NCI-H1417 (cell line): ENCODE measurements at places on chromosomes 3 and 15.

DNA sequence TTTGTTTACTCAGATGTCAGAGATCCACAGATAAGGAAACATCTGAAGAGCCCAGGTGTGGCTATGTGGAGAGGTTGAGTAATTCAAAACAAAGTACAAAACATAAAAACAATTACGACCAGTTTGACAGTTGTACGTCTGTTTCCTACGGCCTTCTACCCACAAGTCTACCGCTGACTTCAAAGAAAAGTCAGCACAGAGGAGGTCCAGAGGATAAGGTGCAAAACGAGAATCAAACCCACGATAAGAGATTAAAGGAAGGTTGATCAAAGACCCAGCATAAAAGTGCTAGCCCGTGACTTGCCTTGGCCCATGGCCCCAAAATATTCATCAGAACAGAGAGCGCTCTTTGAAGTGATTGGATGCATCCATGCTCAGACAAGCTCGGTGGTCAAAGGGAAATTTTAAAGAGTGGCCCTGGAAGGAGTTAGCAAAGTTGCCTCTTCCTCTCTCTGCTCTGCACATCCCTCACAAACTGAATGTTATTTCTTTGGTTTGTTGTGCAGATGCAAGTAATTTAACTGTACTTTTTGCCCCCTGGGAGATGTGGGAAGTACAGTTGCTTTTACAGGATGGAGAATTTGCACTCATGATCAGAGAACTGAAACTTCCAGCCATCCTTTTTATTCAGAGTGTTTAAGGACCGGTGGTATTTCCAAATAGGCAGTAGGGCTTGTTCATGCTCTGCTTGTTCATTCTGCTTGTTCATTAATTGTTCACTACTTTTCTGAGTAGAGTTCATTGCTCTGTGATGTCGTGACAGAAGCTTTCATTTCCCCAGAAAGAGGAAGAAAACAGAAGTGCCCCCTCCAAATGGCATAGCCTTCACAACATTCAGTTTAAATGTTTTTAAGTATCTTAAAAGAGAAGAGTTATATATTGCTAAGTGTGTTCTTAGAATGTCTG lies 31.1 kb downstream of the MME start:
- DNase-seq, result no peak

GRCh38 chr3:120168611-120169010 lies 74.4 kb upstream of the GSK3B start:
- no peak for DNase-seq

- DNase-seq, result no peak
These were observed 11.2 kb upstream of the ATP11B start for GRCh38 chr3:182782149-182782548.

DNA sequence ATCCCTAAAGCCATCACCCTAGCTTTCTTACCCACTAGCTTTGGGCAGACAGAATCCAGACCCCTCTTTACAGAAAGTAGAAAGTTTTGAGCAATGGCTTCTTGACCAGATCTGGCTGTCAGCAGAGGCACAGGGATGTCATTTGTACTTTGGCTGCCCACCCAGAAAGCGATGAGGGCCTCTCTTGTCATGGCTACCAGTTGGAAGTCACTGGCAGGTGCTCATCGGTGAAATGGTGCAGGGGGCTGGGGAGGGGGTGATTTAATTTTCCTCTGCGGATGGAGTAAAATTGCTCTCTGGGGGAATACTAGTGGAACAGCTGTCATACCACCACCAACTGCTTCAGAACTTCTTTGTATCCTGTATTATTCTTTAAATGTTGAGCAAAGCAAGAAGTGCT lies 393.7 kb downstream of the LSAMP start:
- no peak for DNase-seq
